Eye (tissue), 1 donor: ENCODE measurements at places on chromosomes 13 and 19.

DNA sequence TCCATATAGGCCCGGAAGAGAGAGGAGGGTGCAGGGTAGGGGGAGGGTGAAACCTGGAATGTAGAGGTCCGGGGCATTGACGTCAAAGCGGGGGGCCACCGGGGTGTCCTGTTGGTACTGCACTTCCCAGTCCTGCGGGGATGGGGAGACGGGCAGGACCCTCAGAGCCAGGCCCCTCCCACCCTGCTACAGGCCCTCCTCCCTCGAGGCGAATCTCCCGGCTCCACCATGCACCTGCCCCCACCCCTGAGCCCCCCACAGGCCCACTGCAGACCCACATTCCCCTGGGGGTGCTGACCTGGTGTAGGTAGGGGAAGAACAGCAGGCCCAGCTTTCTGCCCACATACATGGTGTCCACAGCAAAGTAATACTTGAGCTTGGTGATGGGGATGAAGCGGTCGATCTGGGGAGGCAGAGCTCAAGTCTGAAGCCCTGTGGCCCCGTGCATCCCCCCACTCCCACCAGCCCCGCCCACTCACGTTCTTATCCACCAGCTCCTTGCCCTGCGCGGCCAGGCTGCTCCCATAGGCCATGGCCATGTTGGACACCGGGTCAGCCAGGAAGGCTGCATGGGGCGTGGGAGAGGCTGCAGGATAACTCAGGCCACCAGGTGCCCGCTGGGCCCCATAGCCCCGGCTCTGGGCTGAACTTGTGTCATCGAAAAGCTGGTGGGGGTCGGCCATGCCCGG, 5.0 kb downstream of the C19orf33 start:
- DNase-seq: no peak

GRCh38 chr19:51740356-51740755, 11.3 kb downstream of the FPR1 start:
- DNase-seq: no peak

GRCh38 chr19:18587962-18588610, 512 bp upstream of the REX1BD start:
- DNase-seq: no peak

DNA sequence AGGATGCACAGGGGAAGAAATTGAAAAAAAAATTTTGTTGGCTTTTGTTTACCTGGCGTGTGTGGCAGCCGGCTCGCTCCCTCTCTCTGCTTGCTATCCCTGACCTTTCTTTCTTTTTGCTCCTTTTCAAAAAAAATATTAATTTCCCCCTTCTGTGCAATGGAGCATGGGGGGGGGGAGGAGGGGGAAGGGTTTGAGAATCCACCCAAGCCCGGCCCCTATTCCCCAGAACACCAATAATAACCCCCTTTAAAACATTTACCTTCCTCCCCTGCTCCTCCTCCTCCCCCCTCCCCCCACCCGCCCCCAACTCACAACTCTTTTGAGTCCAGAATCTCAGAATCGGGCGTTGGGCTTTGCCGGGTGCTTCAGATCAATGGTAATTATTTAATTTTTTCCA, 28.4 kb downstream of the NFIX start:
- DNase-seq: no peak

DNA sequence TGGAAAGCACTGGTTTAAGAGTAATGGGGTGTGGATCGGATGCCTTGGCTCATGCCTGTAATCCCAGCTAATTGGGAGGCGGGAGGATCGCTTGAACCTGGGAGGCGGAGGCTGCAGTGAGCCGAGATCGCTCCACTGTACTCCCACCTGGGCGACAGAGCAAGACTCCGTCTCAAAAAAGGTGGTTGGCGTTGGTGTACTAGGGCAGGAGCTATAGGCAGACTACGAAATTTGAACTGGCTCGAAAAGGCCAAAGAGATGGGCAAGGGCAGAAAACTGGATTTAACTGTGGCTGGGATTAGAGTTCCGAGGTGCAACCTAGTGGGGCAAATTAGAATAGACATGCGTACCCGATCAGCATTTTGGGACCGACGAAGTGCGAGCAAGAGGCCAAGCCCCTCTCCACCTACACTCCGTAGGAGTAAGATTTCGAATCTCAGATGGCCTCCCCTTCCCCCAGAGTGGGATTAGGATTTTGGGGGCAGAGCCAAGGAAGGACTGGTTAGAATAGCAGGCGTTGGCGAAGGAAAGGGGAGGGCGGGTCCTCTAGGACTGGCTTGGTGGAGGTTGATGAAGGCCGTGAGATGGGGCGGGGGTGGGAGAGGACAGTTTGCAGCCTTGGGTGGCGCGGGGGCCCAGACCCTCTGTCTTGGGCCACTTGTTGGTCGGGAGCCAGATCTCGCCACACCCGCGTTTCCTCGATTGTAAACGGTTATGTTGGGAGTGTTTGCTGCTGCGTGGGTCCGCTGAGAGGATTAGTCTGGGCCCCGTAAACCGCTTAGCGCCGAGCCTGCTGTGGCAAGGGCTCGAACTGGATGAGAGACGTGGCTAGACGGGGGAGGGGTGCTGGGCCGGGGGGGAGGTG, 2.0 kb upstream of the INAFM1 start:
- DNase-seq: peak; percentile 85

- peak; percentile 82 for DNase-seq
Measured at GRCh38 chr13:30422054-30422839, at the start of gene UBE2L5. Gene UBE2L5 (plus strand): TSS chr13:30422493. CDS start chr13:30427991, 5,498 bp downstream.

DNA sequence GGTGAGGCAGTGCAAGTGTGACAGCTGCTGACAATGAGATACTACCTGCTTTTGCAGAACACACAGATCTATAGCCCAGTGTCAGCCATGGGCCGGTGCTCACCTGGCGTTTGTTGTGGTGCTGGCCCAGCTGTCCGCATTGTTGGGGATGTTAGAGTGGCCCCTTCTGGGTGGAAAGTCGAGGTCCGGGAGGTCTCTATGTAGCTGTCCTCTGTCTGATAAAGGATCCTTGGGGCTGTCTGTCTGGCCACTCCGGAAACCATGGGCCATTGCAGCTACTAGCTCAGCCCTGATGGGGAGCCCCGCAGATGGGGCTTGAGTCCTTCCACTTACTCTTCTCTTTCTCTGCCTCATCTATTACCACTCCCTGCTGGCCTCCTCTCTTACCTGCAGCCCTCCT, 181.5 kb upstream of the TSHZ3 start:
- no peak for DNase-seq

DNA sequence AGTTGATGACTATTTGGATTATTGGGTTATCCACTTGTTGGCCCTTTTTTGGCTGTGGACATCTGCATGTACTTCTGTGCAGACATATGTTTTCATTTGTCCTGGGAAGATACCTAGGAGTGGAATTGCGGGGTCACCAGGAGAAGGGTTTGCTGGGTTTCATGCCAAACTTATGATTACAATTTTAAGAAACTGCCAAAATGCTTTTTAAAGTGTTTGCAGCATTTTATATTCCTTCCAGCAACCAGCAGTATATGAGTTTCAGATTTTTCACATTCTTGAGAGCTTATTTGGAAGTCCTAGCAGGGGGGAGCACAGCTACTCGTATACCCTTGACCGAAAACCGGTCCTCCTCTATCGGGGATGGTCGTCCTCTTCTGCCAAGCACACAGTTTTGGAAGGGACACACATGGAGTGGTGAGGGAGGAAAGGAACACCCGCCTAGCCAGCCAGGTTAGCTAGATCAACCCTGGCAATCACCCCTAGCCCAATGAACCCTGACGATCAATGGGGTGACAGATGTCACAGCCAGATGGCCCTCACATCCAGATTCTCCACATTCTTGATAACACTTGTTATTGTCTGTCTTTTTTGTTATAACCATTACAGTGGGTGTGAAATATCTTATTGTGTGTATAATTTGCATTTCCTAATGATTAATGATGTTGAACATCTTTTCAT, 26.7 kb upstream of the RNF113B start:
- DNase-seq: no peak

DNA sequence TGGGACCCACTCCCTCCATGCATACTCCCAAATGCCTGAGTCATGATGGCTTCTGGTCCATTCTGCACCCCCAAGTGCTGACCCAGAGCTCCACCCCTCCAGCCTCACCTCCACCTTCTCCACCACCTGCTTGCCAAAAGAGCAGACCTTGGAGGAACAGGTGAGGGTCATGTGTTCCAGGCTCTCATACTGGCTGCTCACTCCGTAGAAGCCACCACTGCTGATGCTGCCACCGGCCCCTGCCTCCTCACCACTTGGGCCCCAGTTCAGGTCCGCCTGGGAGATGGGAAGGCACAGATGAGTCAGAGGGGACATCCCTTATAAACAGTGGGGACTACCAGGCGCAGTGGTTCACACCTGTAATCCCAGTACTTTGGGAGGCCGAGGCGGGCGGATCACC, 7.9 kb downstream of the CD37 start:
- DNase-seq: no peak

- DNase-seq: no peak
Measured at GRCh38 chr13:85771856-85772255, 27.4 kb downstream of the SLITRK6 start.

DNA sequence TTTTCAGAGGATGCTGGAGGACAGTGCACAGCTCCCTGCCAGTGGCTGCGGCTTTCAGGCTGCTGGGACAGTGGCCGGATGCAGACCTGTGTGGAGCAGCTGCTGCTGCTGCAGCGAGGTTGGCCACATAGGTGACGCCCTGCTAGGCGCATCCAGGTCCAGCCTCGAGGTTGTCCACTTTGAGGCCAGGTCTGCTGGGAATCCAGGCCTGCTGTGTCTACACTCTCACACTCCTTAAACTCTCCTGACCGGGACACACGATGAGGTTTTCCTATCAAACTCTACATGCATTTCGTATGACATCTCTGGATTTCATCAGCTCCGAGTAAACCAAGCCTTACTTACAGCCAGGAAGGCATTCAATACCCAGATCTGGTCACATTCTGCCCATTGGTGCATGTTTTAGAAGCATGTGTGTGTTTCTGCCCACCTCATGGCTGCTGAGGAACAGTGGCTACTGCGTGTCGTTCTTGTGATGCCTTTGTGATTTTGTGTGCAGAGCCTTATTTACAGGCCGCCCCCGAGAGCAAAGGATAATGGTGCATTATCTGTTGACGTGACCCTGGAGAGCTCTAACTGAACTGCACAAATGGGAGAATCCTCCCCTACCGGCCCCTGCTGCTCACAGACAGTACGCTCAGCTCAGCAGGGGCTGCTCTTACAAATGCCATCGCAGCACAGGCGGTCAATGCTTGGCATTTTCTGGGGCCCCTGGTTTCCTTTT, 12.3 kb upstream of the MCF2L start:
- DNase-seq: peak; percentile 79

GRCh38 chr13:97266772-97267417, 44.8 kb downstream of the MBNL2 start:
- DNase-seq: peak; percentile 56

- DNase-seq: peak; percentile 51
Measured at GRCh38 chr19:920051-920864, 3.1 kb downstream of the KISS1R start.

DNA sequence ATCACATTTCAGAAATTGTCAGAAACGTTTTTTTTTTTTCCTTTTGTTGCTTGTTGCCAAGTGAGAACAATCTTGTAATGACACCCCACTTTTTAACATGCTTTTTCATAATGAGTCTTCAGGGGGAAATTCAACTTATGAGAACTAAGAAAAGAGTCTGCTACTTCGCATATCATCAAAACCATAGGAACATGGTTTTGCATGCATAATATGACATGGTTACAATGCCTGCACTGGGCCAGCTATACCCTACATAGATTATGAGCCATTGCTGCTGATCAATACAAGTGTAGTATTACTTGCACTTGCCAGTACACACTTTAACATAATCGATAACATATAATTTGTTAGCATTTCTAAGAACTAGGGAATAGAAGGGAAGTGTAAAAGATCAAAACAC, 191.0 kb upstream of the NBEA start:
- DNase-seq: no peak

DNA sequence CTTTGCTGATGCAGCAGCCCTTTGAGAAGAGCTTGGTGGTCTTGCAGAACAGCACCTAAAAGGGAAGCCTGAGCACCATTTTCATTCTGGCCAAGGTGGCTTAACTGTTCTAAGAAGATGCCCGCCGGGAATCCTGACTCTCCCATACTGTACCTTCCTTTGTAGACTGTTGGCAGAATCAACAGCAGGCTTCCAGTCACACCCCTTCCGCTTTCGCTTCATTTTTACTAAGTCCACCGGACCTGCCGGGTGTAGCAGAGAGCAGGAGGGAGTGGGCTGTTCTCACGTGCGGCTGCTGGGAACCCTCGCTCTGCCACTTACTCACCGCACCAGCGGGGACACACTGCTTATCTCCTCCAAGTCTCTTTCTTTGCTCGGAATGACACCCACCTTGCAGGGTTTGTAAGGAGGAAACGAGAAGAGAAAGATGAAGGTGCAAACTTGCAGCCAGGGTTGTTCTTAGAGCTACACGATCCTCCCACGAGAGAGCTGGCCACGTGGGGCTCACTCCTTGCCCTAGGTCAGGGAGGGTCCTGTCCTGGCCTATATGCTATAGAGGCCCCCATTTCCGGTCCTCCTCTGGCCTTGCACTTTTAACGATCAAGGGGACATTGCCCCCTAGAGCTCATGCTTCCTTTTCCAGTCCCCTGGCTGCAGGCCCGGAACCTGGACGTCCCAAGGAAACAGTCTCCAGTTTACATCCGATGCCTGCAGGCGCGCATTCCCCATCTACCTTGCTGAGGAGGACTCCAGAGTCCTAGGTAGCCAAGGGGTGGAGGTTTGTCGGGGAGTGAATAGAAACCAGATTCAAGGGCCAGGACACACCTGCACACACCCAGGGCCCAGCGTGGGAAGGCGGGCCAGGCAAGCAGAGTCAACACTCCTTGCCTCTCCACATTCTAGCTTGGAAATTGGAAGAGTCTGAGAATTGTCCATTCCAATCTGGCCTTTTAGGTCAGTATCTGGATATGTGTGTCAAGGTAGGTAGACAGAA, 453.6 kb downstream of the IRS2 start:
- DNase-seq: no peak

GRCh38 chr19:1076046-1076386, 9.0 kb downstream of the ARHGAP45 start:
- DNase-seq: no peak

DNA sequence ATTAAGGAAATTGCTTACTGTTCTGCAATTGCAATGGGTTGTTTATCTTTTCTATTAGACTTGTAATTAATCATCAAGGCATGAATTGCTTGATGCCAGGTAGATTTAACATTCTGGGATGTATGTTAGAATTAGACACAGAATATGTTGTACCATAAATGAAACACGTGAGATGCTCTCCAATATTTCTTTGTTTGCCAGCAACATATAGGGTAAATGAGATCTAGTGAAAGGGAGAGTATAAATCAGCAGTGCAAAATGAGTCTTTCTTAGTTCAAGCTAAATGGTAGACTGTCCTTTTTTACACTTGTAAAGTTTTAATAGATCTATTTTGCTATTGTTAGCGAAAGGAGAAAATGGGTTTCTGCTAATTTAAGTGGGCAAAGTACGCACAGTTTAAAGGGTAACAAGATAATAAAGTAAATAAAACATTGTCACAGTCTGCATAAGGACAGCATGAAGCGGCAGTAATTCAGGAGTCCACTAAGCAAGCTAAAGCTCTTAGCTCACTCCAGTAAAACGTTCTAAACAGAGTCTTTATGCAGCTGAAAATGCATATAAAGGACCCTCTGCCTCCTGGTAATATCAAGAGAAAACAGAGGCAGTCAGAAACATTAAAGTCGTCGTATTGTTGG, 1137.1 kb downstream of the OLFM4 start:
- DNase-seq: no peak

GRCh38 chr19:2867025-2867991, at the start of gene ZNF556:
Gene ZNF556 (plus strand): TSS chr19:2867335. CDS start chr19:2867422, 87 bp downstream.
- DNase-seq: no peak
